CD4-positive, alpha-beta memory T cell (primary cell): ENCODE measurements at places on chromosomes 4 and X.
A peak's percentile ranks its signal among the peaks of the same experiment; 100 is the strongest.

GRCh38 chrX:108541286-108541685, 101.6 kb downstream of the COL4A5 start:
- no peak for DNase-seq

- DNase-seq: no peak
Observed at GRCh38 chrX:78476701-78477100, 149.3 kb upstream of the CYSLTR1 start.

DNA sequence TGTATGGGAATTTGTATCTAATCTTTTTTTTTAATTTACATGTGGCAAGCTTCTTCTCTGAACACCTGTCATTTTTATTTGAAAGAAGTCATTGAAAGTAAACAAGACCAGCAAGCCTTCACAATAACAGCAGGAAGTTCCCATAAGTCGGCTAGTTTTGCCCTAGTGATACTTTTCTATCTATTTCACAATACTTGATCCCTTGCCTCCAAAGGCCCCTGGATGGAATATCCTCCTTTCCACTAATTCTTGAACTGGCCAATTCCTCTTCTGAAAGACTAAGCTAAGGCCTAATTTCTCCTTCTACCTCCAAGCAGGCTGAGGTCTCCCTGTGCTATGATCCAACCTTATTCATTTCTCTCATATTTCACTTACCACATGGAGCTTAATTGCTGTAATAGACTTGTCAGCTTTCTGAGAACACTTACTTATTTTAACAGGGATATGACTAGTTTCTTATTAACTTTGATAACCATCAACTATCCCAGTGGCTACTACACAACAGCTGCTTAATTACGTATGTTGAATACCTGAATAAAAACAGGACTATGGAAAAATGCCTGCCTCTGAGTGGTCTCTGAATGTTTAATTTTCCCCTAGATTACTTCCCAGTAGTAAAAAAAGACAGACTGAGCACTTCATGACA, 194.2 kb downstream of the MAD2L1 start:
- DNase-seq: no peak

DNA sequence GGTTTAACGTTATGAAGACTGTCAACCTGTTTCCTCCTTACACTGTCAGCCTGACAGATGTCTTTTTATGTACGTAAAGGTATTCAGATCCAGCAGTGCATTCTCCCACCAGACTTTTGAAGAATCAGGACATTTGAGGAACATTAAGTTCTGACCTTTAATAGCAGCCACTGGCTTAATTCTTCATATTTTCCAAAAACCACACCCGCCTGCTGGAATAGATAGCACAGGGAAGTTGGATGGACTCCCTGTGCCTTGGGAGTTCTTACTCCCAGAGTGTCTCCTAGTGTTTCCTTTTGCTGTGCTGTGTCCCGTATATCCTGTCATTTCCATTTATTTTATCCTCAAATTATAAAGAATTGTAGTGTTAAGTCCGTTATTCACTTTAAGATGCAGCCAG, 94.5 kb downstream of the AFF1 start:
- DNase-seq: no peak

- DNase-seq: no peak
Observed at GRCh38 chrX:64342811-64343210, 52.4 kb downstream of the MTMR8 start.

GRCh38 chr4:80362578-80363181, 27.1 kb downstream of the CFAP299 start:
- peak; percentile 31 for DNase-seq

- no peak for DNase-seq
Observed at GRCh38 chr4:149595500-149595899, 220.1 kb downstream of the IQCM start.

GRCh38 chrX:69076088-69076487, 89.2 kb downstream of the PJA1 start:
- DNase-seq: no peak

DNA sequence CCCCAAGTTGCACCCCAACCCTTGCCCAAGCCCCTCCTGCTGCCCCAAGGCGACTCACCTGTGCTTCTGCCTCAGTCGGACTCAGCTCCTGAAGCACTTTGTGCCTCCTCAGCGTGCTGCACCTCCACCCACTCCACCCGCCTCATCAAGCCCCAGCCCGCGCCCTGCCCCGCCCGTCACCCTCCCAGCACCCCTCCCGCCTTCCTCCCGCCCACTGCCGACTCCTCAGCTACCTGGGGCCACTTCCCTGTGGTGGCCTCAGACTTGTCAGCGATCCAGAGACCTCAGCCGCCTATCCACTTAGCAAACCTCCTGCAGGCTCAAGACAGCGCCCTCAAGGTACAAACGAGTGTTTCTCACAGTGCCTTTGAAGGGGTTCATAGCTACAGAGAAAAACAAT, 19.6 kb upstream of the IQCM start:
- DNase-seq: no peak

GRCh38 chr4:77849278-77849965, 13.2 kb upstream of the MRPL1 start:
- DNase-seq: no peak

- DNase-seq: no peak
Observed at GRCh38 chrX:16983051-16983450, 36.6 kb downstream of the REPS2 start.

- DNase-seq: no peak
Observed at GRCh38 chr4:104919406-104919805, 227.3 kb upstream of the TET2 start.

- no peak for DNase-seq
Observed at GRCh38 chrX:22800806-22801205, 199.0 kb upstream of the DDX53 start.

DNA sequence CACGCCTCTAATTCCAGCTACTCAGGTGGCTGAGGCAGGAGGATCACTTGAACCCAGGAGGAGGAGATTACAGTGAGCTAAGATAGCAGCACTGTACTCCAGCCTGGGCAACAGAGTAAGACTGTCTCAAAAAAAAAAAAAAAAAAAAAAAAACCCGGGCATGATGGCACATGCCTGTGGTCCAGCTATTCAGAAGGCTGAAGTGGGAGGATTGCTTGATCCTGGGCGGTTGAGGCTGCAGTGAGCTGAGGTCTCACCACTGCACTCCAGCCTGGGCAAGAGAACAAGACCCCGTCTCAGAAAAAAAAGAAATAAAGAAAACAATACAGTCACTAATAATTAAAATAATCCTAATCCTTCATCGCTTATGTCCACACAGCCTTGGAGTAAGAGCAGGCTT, 68.1 kb downstream of the APBB2 start:
- no peak for DNase-seq

DNA sequence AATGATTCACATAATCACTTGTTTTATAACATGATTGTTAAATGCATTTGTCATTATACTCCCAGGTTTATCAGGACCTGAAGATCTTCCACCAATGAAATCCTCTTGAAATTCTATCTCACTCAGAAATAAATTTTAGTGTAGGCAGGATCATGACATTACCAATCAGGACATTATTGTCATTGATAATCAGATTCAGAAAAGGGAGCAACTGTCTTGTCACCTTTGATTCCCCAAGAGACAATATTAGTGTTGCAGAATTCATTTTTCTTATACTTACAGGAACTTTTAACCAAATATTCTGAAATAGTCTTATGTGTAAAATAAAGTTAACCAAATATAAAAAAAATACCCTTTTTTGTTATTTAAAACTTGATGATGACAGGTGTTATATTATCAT, 1892.5 kb upstream of the ADGRL3 start:
- no peak for DNase-seq

- DNase-seq: no peak
Observed at GRCh38 chr4:105329081-105329480, 144.8 kb downstream of the PPA2 start.

GRCh38 chr4:31741326-31741725, 1021.2 kb downstream of the PCDH7 start:
- no peak for DNase-seq

GRCh38 chrX:18620349-18620748, 51.6 kb downstream of the RS1 start:
- no peak for DNase-seq

GRCh38 chrX:120200851-120201250, 42.4 kb downstream of the RHOXF2 start:
- no peak for DNase-seq

GRCh38 chr4:141213550-141213991, 7.1 kb upstream of the ZNF330 start:
- no peak for DNase-seq

- DNase-seq: no peak
Observed at GRCh38 chr4:172674811-172675210, 493.8 kb upstream of the GALNT7 start.

GRCh38 chr4:185190306-185190856, 13.4 kb downstream of the CFAP97 start:
- no peak for DNase-seq

DNA sequence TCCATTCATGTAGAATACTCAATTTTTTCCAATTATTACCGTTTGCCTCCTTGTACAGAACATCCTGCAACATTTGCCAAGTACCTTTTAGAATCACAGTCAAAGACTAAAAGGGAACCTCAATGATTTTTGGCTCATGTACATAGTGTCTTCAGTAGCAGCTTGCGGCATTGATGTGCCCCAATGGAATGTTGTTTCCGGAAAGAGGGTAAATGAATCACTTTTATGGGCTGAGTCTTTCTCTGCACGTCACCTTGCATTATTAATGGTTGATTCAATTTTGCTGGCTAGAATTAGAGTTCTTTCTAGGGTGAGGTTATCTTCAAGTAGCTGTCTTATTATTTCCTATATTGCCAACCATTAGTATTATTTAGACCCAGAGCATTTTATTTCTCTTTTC, 116.9 kb upstream of the GABRA2 start:
- DNase-seq: no peak

- no peak for DNase-seq
Observed at GRCh38 chrX:1316527-1316926, 20.1 kb upstream of the IL3RA start.

DNA sequence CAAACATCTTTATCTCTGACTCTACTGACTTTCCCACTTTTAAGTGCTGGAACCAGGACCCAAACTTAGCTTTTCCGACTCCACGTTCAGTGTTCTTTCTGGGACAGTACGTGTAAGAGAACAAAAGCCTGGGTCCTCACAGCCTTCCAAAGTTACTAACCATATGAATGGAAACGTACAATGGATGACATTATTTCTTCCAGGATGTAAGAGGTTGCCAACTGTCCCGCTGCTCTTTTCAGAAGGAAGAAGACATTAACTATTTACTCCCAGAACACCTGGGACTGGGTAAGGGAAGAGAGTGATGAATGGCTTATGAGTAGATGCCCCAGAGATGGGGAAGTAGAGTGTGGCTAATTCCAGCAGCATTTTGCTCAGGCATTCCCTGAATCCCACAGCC, 114.7 kb downstream of the TRAPPC11 start:
- DNase-seq: no peak
